Large intestine (tissue), 12 donors: ENCODE measurements at places on chromosomes 11 and 22. TPM values are rescaled to one million over a fixed set of nuclear protein-coding genes. Genes with fewer than 3 reads are reported as not detected.
A peak's percentile ranks its signal among the peaks of the same experiment; 100 is the strongest.

The OR10AG1 gene
- polyA plus RNA-seq = not detected

The OR8I2 gene
- not detected for polyA plus RNA-seq

- peaks cover 13% of the 10 kb centered on the region for H3K4me1 ChIP-seq
- no peaks in the 10 kb centered on the region for H3K36me3 ChIP-seq
- peak; percentile 79 for DNase-seq
- H3K4me3 ChIP-seq = no peak overlapping the region
- peak overlapping the region; percentile 72 for H3K27ac ChIP-seq
These were observed 300.1 kb downstream of the BUD13 start for GRCh38 chr11:116472651-116473050.

DNA sequence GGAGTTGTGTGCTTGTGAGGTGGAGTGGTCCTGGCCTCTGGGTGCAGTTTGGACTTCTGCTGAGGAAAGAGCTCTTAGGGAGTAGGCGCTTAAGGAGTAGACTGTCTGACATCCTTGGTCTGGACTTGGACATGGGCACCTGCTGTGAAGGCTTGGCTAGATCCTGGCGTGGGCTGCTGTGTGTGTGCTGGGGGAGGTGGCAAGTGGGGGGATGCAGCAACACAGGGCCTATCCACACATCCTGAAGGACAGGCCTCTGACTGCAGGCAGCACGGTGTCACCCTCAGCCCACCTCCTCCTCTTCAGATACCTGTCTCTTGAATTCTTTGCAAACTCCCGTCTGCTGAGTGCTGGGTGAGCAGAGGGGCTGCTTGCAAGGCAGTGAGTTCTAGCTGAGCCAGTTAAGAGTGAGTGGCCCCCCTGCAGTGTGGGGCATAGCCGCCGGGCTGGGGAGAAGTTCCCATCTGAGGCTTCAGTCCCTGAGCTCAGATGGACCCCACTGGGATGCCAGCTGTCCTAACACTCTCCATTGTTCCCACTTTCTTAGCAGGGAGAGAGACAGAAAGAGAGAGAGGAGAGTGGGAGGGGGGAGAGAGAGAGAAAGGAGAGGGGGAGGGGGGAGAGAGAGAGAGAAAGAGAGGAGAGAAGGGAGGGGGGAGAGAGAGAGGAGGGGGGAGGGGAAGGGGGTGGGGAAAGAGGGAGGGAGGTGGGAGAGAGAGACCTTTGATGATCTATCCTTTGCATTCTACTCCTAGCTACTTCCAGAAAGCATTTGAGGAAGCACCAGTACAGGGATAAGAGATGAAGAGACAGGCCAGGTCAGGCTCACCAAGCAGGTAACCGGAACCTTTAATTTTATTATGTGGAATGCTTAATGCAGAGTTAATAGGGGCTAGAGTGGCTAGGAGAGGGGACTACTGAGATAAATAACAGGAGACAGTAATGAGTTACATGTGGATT lies 12.6 kb downstream of the SOX10 start:
- no peak overlapping the region for H3K27ac ChIP-seq
- H3K36me3 ChIP-seq = peaks cover 38% of the 10 kb centered on the region
- H3K4me1 ChIP-seq = no peaks in the 10 kb centered on the region
- no peaks in the 10 kb centered on the region for H3K27me3 ChIP-seq
- no peak overlapping the region for H3K4me3 ChIP-seq

- H3K4me1 ChIP-seq = peaks cover 10% of the 10 kb centered on the region
- H3K4me3 ChIP-seq = no peak overlapping the region
- DNase-seq = no peak
- H3K27ac ChIP-seq = no peak overlapping the region
These were observed 10.6 kb downstream of the LRRC32 start for GRCh38 chr11:76659672-76660532.

DNA sequence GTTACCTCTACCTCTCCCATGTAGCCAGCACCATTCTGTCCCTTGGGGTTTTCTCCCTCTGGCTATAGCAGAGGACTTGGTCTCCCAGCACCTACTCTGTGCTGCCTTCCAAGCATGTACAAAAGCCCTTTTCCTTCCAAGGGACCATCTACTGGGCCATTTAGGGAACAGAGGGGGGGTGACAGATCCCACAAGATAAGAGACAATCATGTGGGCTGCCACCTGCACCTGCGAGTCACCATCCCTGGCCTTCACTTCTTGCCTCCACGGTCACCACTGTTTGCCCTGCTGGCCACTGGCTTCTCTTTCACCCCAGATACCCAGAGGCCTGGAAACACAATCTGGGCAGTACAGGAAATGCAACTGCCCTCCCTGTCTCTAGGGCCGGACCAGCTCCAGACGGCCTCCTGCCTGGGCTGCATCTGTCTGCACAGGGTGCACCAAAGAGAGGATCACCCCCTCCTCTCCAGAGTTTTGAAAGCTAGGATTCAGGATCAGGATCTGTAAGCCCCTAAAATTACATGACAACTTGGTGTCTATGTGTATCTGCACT lies 160.8 kb upstream of the NECTIN1 start:
- no peaks in the 10 kb centered on the region for H3K27me3 ChIP-seq
- no peaks in the 10 kb centered on the region for H3K36me3 ChIP-seq
- DNase-seq = no peak
- H3K4me1 ChIP-seq = no peaks in the 10 kb centered on the region
- H3K27ac ChIP-seq = no peak overlapping the region

The SHISA8 gene
- polyA plus RNA-seq = 0.10 TPM

- no peak overlapping the region for H3K27ac ChIP-seq
- H3K4me3 ChIP-seq = no peak overlapping the region
- DNase-seq = no peak
- H3K27me3 ChIP-seq = peaks cover 12% of the 10 kb centered on the region
- H3K4me1 ChIP-seq = peaks cover 3% of the 10 kb centered on the region
- H3K36me3 ChIP-seq = no peaks in the 10 kb centered on the region
These were observed 20.1 kb downstream of the OVOL1 start for GRCh38 chr11:65806979-65807378.

The TIGD3 gene
- 2.1 TPM for polyA plus RNA-seq

DNA sequence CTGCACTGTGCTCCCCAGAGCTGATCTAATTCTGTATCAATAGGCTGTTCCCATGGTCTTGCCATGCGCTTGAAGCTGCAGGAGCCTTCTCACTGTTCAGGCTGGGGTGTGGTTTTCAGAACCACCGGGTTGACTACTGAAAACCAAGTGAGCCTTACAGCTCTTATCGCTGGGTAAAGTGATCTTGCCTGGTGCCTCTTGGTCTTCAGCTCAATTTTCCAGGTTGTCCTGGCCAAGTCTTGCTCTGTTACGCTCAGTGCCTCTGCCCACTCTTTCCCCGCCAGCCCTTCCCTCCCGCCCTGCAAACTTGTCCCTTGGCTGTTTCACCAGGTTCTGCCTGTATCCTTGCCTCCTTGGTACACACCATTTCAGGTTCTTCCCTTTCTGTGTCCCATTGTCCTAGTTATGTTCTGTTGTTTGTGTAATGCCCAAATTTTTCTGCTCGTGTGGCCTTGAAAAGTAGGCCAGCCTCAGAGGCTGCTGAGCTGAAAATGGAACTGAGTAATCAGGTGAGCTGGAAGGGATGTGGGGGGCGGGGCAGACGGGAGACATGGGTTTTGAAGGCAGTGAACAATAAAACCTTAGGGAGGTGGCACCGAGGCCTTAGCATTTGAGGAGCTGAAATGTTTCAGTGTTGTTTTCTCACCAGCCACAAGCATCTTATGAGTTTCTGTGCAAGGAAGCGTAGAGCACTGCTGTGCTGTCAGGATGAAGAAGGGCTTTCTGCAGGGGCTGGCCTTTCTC lies 11.2 kb downstream of the PEX26 start:
- DNase-seq = no peak
- H3K27ac ChIP-seq = peak overlapping the region; percentile 85
- no peaks in the 10 kb centered on the region for H3K27me3 ChIP-seq
- H3K36me3 ChIP-seq = peaks cover 44% of the 10 kb centered on the region

DNA sequence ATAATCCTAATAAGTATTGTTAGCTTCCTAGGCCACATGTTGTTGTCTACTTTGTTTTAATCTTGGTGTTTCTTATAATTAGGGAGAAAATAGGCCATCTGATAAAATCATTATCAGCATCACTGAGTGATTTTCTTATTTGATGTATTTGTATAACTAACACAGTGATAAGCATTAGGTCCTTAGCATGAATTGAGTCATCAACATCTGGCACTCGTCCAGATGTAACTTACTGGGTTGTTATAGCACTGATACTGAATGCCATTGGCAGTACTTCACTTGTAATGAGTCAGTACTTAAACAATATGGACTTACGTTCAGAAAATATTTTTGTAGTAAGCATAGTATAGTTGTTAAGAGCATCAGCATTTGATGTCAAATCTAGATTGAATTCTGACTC lies 16.2 kb downstream of the API5 start:
- H3K4me3 ChIP-seq = no peak overlapping the region
- DNase-seq = peak; percentile 46
- H3K4me1 ChIP-seq = no peaks in the 10 kb centered on the region
- H3K36me3 ChIP-seq = peaks cover 77% of the 10 kb centered on the region
